Prostate gland (tissue), 2 donors: ENCODE measurements at places on chromosomes 5 and 9.

GRCh38 chr5:75571547-75571946 lies 39.7 kb upstream of the ANKDD1B start:
- no peak for DNase-seq

- no peak for DNase-seq
These were observed 78.3 kb upstream of the HSPA9 start for GRCh38 chr5:138653502-138653901.

GRCh38 chr9:104941597-104941996 lies 13.6 kb upstream of the ABCA1 start:
- DNase-seq = no peak

DNA sequence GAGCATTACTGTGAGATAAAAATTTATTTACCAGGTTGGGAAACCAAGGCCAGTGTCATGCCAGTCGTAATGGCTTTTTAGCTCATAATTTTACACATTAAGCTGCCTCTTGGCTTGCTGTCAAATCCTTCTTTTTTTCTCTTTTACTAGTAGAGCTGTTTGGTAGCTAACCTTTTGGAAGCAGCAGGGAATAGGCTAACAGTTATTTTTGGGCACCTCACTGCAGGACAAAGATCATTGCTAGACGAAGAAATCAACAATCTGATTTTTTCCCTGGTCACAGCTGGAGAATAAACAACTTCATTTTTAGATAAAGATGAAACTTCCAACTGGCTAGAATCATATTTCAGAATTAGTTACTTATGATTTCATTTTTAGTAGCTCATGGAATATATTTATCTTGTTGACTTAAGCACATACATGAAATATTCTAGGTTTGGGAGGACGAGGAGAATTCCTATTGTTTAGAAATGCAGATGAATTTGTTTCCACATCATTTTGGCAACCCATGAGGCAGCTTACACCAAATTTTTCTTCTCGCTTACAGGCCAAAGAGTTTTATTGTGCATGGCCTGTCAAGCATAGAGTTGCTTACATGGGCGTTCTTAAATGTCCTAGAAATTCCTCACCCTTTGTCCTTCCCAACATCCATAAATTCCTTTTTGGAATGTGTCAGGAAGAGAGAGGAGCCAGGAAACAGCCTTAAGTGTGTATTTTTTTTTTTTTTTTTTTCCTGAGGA lies 19.6 kb downstream of the TNC start:
- DNase-seq = no peak

- no peak for DNase-seq
These were observed 187.8 kb upstream of the GAS1 start for GRCh38 chr9:87135074-87135473.

DNA sequence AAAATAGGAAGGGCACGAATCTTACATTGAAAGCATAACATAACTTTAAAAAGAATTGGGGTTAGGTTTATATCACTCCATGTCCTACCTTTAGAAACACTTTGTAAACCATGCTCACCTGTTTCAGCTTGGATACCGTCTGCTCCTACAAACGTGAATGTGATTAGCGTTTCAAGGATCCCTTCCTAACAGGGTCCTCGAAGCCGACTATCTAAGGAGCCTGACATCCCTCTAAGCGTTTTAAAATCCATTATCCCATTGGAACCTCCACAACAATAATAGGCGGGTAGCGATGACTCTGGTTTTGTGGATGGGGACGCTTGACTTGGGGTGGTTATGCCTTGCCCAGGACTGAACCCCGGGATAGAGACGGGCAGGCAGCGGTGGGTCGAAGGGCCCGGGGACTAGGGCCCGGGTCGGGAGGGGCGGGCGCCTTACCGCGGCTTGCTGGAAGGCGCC lies 937 bp downstream of the SVEP1 start:
- DNase-seq = no peak

GRCh38 chr5:131285703-131286399 lies 22.0 kb downstream of the CDC42SE2 start:
- no peak for DNase-seq

DNA sequence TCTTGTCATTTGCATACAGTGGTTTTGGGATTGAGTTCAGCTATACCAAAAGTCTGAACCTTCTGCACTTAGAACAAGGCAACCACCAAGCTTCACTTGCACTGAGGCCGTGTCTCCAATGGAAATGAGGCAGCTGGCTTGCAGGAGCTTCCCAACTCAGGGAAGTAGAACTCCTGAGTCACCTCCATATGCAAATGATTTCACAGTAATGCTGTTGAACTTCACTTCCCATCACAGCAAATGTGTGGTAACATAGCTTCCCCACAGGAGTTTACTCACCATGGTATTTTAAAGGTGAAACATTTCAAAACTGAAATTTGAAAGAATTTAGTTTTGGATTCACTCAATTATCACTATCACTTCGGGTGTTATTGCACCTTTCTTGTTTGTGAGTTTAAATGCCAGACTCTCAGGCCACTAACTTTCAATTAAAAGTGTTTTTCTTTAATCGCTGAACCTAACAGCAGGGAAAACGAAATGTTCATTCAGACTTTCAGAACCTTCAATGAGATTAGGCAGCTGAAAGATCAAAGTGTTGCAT lies 9.0 kb downstream of the CD274 start:
- no peak for DNase-seq
